MCF 10A (cell line): ENCODE measurements at places on chromosomes 13 and 19. TPM values are rescaled to one million over a fixed set of nuclear protein-coding genes. Genes with fewer than 3 reads are reported as not detected.

DNA sequence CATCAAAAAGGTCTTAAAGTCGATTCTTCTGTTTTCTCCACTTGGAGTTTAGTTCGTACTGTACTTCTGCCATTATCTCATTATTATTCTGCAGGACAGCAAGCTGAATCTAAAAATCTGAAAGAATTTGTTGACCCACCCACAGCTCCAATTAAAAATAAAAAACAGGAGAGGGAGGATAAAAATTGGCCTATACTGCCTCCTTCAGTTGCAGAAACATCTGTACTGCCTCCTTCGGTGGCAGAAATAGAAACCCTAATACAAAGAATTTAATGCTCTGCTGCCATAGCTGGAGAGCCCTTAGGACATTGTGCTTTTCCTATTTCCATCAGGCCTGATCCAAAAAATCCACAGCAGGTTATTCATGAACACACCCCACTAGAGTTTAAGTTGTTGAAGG lies 9.8 kb downstream of the ZNF350 start:
- DNase-seq, result no peak

DNA sequence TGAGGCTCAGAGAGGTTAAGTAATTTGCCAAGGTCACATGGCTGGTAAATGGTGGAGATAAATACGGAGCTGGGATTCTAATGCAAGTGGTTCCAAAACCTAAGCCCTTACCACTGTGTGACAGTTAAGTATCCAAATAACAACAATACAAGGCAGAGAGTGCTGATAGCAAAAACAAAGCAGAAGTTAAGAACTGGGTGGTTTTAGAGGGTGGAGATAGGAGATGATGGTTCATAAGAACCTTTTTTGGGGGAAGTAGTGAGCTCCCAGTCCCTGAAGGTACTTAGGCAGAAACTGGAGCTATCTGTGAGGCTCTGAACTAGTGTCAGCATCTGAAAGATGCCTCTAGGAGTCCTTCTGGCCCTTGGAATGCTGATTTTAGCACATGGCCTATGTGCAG lies 56.2 kb upstream of the UBE2L5 start:
- no peak for DNase-seq

DNA sequence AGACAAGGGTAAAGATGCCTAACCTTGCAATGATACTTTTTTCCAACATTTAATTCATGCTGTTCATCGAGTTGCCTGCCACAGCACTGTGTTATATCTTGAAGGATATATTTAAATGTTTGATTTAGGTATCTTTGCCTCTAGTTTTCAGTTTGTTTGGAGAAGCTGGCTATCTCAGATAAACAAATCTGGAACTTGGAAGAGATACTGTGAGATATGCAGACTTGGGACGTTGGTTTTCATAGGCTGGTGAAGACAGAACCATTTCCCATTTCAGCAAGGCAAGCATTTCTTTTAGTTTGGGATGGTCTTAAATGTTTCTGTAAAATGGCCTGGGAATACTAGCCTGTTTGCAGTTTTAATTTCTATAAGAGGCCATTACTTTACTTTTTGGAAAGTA lies 3.3 kb downstream of the RNASEH2B start:
- DNase-seq, result no peak

- no peak for DNase-seq
Observed at GRCh38 chr19:31553846-31554215, 204.6 kb upstream of the TSHZ3 start.

DNA sequence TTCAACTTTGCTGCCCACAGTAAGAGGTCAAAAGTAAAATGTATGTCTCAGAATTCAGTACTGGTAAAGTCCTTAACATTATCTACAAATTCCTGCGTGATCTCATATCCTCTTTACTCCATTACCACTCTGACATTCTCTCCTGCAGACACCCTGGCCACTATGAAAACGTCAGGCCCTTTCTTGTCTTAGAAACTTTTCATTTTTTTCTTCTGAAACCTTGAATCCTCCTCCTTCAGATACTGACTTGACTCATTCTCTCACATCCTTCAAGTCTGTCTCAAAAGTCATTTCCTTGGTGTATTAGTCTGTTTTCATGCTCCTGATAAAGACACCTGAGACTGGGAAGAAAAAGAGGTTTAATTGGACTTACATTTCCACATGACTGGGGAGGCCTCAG lies 262.3 kb downstream of the POU4F1 start:
- no peak for DNase-seq

GRCh38 chr19:48354332-48354992 lies 9.3 kb downstream of the TMEM143 start:
- DNase-seq, result no peak

GRCh38 chr13:50078895-50079654 lies 63.8 kb downstream of the KCNRG start:
- DNase-seq, result peak; percentile 30

DNA sequence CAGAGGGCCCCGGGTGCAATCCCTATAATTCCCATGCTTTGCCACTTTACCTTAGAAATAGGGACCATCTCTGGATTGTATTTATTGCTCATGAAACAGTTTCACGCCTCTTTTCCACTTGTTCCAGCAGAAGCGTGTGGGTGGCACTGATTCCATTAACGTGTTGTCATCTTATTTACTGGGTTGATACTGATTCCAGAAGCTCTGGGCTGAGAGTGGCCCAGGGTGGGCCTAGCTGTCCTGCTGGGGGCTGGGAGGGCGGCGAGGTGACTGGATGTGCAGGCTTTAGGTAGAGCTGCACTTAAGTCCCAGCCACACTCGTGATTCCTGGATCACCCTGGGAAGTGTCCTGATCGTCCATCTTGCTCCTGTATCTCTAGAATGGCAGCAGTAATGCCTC lies 155.0 kb downstream of the TEX29 start:
- DNase-seq, result no peak

DNA sequence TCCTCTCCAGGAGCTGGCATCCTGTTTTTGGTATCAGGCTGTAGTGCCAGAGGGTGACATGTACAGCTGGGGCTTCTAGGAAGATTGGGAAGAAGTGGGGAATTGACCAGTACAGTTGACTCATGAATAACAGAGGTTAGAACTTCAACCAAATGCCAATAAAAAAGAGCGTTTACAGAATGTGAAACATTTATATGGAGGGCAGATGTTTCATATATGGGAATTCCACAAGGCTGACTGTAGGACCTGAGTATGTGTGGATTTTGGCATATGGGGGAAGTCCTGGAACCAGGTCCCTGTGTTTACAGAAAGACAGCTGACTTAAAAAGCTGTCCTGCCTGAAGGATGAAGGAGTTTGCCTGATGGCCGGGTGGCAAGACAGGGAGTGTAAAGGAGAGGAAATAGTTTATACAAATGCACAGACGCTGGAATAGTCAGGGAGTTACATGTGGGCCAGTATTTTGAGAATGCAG lies 5.2 kb downstream of the CHAMP1 start:
- DNase-seq, result peak; percentile 4

DNA sequence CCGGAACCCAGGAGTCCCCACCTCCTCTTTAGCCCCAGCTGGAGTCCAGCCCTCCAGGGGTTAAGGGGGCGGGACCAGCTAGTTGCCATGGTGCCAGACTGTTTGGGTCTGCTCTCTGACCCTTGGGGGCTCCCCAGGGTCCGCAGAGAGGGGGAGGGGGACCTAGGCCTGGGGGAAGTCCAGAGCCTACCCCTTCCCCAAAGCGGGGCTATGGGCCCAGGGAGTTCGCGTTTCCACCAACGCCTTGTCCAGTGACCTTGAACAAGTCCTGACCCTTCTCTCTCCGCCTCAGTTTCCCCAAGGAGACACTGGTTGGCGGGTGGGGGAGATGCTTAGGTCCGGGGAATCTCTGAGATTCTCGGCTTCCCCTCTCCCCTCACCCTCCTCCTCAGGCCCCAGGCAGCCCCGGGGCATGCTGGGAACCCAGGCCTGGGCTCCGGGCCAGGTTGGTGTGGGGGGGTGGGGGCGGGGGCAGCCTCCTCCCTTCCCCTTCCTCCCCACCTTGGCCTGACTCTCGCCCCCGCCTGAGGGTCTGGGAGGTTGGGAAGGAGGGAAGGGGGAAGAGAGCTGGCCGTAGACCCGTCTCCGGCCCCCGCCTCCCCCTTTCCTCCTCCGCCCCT lies 2.6 kb upstream of the SPACA6 start:
- DNase-seq, result peak; percentile 76

DNA sequence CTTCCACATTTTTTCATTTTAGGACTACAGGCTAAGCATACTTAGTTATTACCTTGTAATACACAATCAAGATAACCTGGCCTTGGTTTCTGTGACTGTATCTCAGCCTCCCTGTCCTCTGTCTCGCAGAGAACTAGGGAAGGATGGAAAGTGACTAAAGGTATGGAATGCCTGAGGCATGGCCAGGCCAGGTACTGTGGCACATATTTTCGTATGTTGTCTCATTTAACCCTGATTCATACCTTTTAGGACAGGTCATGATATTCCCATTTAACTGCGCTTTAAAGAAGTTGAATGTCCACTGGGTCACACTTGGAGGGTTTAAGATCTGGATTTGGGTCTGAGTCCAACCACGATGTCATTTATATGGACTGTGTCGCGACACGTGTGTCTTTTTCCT lies 322.6 kb downstream of the SHISA2 start:
- DNase-seq, result no peak

DNA sequence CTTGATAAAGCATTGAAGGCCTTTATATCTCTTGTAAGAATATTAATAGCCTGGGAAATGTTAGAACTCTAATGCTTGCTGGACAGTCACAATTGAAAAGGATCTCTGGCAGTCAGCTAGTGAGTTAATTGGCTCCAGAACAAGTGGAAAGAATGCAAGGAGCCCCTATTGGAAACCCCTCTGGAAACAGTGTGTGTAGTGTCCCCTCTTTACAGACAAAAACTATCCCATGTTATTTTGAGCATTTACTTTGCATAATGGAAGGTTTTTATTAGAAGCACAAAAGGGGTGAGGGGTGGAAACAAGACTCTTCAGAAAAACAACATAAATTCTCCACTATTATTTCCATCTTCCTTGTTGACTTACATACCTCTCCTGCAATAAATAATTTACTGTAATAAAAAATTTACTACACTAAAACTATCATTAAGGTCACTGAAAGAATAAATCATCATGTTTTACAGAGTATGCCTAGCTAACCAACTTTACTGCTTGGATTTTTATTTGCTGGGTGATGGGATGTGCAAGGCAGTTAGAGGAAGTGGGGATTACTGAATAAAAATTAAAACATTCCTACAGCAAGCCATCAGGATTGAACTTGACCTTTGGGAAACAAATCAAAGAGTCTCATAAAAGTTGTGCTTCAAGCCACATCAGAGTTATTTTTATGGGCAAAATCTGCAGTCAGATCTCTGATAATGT lies 610.4 kb downstream of the TBC1D4 start:
- DNase-seq, result no peak

BST2 gene
- total RNA-seq, result 19.6 and 24.8 TPM in 2 replicates

CBY2 gene
- not detected in 2 replicates for total RNA-seq

METTL21C gene
- total RNA-seq, result not detected in 2 replicates

MAST1 gene
- 1.0 and 1.6 TPM in 2 replicates for total RNA-seq

TMEM150B gene
- total RNA-seq, result not detected in 2 replicates
